Occipital lobe (tissue), 3 donors: ENCODE measurements at places on chromosomes 4 and X. TPM values are rescaled to one million over a fixed set of nuclear protein-coding genes. Genes with fewer than 3 reads are reported as not detected.

- no peak for DNase-seq
Observed at GRCh38 chrX:107659768-107660167, 31.5 kb downstream of the PRPS1 start.

GRCh38 chr4:109499513-109499912, 60.5 kb upstream of the MCUB start:
- no peak for DNase-seq

DNA sequence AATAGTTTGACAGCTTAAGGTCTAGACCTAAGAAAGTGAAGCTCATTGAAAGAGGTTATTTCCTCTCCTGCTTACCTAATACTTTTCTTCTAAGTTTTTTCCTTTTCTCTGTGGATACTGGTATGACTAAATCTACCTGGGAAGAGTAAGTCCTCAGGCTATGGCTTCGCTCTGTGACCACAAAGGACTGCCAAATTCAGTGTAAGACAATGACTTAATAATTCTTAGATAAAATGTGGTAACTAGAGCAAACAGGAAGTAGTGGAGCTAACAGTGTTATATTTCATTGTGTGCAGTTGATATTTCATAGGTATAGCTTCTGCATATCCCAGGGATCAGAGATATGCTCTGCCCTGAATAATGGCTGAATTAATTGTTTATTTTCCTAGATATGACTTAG, 418.9 kb downstream of the CCSER1 start:
- DNase-seq, result no peak

- DNase-seq, result no peak
Observed at GRCh38 chrX:13691841-13692371, 3.0 kb downstream of the RAB9A start.

Gene TLL1
- total RNA-seq, result 0.78 TPM

Gene MAOA
- total RNA-seq, result 11.9 TPM

DNA sequence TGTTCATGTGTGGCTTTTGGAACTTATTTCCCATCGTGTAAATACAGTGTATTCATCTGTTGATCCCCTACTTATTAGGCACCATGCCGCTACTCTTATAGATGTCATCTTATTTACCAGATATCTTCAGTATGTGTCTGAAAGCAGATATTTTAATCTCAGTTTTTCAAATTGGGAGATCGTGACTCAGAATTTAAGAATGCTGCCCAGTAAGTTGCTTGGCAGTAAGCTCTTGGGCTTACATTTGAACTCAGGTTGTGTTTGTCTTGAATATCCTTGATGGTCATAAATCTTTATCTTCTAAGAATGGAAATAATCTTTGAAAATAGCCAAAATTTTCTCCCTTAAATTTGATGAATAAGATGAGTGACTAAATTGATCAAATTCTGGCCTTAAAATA, 45.9 kb upstream of the RPA4 start:
- no peak for DNase-seq

Gene VGLL1
- not detected for total RNA-seq

- DNase-seq, result no peak
Observed at GRCh38 chr4:159002950-159003349, 99.9 kb upstream of the RAPGEF2 start.

DNA sequence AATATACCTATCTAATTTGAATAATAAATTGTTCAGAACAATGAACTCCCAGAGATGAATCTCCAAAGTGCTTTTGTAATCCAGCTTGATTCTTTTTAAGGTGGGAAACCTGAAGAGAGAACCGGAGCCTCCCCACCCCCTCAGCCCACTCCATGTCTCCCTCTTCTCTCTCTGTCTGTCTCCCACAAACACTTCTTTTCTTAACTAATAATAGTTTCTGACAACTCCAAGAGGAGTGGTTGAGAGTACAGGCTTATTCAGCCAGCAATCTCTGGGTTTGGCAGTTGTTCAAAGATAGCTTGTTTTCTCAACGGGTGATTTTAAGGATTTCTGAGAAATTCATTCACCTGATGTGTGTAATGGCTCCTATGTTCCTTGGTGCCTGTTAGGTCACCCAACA, 23.4 kb downstream of the PPP4R3C start:
- no peak for DNase-seq

Gene CT45A3
- total RNA-seq, result not detected
